ENCODE measurements at places on chromosomes 3 and 15.

- DNase-seq = no peak
These were observed 166.2 kb downstream of the UACA start for GRCh38 chr15:70597056-70597603.

DNA sequence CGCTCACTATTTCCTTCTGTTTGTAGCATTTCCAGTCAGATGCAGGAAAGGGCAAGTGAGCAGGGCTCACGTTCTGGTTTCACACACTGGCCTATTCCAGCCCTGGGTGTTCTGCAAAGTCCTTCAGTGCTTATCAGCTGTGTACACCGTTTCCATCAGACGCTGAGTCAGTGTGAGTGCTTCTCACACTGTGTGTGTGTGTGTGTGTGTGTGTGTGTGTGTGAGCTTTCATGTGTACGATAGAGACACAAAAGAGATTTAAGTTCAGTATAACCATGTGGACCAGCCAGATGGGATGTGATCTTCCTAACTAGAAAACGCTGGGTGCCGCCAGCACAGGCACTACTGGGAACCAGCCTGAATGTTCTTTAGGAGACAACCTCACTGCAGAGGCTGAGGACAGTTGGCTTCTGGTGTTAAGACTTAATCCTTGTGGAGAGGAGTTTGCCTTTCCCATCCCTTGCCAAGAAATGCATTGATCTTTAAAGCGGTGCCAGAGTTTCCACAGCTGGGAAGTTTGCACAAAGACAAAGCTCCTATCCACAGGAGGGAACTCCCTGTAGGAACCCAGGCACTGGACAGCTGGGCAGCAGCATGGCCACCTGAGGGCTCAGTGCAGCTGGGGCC is 3.9 kb upstream of the CHSY1 start:
- DNase-seq = no peak

DNA sequence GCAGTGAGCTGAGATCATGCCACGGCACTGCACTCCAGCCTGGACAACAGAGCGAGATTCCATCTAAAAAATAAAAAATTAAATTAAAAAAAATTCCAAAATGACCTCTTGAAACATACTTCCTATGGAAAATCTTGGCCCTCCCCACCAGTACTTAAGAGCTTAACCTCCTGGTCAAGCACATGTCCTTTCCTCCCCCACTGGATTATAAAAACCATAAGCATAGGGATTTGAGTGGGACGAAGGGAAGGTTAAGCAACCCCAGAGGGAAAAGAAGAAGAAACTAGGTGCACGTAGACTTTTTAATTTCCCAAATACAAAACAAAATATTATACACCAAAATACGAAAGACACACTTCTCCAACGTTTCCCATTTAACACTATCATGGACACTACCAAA is 25.3 kb downstream of the SLC4A7 start:
- DNase-seq = no peak

DNA sequence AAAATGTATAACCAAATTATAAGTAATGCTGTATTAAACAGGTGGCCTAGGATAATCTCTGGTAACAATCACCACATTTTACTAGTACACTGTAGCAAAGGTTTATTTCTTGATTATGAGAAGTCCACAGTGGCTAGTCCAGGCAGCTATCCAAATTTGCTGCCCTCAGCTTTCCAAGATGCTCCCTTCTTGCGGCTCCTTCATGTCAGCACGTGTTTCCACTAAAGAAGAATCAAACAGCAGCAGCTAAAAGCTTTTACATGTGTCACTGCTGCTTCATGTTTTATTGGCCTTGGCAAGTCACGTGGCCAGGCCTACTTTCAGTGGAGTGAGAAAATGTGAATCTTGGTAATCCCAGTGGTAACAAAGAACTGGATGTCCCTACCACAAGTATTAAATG is 5.6 kb upstream of the RBMS3 start:
- no peak for DNase-seq

DNA sequence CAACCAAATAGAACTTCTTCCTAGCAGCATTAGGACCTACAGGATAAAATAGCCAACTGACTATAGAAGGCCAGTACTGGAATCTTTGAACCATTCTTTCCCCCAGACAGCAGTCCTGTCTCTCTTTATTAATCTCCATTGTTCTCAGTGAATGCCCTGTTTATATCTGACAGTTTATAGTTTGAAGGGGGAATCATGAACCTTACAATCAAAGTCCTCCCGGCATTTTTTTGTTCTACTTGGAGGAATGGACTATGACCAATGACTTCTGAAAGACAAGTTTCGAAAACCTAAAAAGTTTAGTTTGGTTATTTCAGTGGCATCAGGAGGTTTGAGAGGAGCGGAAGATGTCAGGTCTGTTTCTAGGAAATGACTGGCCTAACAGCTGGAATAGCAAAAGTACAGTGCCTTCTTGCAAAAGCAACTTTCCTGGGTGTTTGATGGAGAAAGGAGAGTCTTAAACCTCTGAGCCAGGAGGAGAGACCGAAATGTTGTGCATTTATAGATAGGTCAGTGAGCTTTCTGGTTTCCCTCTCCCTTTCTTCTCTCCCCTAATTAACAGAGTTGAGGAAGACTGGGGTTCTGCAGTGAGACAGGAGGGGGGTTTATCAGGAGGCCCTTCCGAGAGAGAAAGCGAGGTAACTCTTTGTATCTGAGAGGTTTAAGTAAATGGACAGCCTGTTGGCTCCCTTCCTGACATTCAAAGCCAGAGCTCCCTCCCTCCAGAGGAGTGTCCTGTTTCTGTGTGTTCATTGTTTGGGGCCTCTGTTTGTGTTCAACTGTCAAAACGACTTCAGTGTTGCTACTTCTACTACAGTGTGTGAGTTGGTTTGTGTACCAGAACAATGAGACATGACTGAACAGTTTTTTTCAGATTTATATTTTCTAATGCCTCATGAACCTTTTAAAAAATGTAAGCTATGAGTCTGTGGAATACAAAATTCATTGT is 383.0 kb upstream of the RARB start:
- no peak for DNase-seq

DNA sequence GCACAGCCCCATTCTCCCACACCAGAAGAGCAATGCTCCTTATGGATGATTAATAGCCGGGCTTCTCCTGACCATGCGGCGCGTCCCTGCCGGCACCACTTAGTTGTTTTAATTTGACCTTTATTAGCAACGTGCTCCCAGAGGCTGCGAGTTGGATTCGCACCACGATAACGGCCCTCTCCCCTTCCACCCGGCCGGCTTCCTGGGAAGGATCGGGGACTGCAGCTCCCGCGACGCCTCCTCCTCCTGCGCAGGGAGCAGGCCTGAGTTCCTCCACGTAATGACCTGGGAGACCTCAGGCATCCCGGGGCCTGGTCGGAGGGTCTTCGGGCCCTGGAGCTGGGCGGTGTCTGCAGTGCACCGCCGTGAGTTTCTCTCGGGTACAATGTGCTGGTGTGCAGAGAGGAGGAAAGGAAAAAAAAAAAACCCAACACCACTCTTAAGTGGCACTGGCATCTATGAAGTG is 243.3 kb upstream of the TOPAZ1 start:
- no peak for DNase-seq

- DNase-seq = no peak
These were observed 136.0 kb downstream of the KCNMB2 start for GRCh38 chr3:178672275-178672674.

DNA sequence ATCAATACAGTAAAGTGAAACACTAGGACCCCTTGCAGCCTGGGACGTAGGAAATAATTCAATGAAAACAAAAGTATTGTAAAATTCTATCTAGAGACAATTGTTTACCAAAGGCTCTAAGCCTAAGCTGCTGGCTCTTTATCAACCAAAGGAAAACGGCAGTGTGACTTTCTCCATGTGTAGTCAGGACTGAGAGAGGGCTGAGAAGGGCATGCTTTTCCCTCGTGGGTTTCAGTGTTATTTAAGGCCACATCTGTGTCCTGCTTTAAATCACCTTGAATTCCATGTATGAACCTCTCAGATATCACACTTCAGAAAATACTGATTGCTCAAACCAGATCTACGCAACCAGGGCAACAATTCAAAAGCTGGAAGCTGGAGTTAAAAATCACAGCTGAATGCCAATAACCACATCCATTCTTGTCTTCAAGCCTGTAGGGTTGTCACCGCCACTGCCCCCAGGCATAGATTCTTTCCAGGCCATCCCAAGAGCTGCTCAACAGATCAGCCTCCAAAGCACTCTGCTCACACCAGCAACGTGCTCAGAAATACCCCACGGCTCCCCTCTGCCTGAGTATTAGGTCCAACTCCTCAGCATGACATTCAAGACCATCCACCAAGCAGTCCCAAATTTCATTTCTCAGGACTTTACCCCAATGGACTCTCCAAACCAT is 124.0 kb downstream of the SRGAP3 start:
- no peak for DNase-seq
